DMS79 treated with DMSO at 0.1 percent for 48 hours (cell line): ENCODE measurements at places on chromosomes 7 and 10.

- DNase-seq: no peak
Observed at GRCh38 chr10:84493361-84493760, 165.0 kb downstream of the CCSER2 start.

DNA sequence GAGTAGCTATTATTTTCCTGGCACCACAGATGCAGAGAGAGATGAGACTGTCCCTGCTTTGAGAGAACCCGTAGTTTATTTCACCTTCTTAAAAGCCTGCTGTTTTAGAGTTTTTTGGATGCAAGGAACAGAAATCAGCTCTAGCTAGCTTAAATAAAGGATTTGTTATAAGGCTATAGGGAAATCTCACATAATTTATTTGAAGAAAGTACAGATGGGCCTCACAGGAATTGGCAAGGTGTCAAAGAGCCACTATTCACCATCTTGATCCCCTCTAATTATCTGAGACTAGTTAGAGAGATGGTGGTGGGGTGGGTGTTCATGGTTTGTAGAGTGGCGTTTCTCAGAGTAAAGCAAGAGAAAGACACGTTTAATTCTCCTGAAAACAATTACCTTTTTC lies 7.3 kb downstream of the KMT2E start:
- DNase-seq: no peak

DNA sequence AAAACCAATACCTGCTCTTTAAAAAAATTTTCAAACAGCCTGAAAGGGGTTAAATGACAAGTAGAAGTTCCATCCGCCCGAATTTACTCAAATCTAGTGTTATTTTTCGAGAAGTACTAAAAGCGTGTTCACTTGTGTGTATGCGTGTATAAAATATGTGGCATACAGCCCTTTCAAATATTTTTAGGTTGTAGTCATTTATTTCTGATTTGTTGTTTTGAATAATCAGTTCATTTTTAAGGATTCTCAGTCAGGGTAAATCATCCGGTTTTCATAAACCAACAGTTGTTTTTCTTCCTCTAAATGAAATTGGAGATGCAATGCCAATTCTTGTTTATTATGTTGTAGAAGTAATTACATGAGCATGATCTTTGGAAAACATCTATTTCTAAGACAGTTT lies 6.9 kb upstream of the SUN1 start:
- DNase-seq: no peak

GRCh38 chr10:31999070-31999660 lies 57.1 kb downstream of the KIF5B start:
- no peak for DNase-seq

GRCh38 chr10:90779548-90779947 lies 78.3 kb downstream of the HTR7 start:
- DNase-seq: no peak

- no peak for DNase-seq
Observed at GRCh38 chr7:145511004-145511403, 605.6 kb upstream of the CNTNAP2 start.

- no peak for DNase-seq
Observed at GRCh38 chr7:130148561-130148960, 56.6 kb downstream of the TMEM209 start.

DNA sequence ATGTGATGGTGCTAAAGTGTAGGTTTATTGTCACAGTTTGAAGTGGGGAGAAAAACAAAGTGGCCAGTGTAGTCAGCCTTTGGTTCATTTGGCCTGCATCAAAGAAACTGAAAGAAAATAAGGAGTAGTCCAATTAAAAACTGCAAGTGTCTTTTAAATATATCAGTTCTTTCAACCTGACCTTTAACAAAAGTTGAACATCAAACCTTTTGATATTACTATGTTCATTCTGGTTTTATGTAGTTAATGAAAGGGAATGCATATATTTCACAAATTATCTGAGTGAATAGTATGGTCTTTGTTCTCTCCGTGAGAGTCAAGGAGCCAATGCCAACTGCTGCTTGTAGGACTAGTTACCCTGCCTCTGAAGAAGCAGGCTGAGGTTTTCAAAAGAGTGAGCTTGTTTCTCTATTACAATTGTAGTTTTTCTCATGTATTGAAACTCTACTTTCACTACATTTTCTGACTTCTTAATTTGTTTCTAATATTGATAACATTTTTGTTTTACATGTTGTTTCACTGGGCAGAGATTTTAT lies 1160.8 kb upstream of the LRRTM3 start:
- no peak for DNase-seq

DNA sequence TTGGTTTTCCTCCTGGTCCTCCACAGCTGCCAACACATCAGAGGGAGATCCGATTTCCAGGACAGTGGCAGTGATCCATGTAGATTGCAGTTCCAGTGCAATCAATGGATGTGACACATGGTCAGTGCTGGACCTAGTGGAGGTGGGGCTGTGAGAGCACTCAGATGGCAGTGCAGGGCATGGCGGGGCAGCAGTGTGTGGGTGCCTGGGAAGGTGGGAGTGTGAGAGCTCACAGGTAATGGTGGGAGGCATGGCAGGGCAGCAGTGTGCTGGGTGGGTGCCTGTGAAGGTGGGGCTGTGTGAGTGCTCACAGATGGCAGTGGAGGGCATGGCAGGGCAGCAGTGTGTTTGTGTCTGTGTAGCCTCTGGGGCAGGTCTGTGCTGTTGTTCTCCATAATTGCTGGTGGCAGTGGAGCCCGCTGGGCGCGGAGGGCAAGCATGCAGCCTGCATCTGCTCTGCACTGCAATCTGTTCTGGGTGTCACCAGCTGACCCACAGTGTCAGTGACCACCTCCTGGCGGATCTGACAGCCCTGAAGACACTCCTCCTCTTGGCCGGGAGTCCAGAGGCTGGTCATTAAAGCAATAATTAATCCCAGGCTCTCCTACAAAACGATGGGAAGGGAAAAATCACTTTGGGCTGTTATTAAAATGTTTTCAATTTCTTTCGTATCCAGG lies 8.6 kb upstream of the ADARB2 start:
- DNase-seq: no peak

- DNase-seq: no peak
Observed at GRCh38 chr7:130367836-130368746, 12.2 kb upstream of the CPA1 start.

DNA sequence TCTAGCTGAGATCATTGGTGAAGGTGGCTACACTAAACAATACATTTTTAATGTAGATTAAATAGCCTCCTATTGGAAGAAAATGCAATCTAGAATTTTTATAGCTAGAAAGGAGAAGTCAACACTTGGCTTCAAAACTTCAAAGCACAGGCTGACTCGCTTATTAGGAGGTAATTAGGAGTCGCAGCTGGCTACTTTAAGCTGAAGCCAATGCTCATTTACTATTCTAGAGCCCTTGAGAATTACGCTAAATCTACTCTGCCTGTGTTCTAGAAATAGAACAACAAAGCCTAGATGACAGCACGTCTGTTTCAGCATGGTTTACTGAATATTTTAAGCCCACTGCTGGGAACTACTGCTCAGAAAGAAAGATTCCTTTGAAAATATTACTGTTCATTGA lies 101.6 kb upstream of the EEPD1 start:
- peak; percentile 72 for DNase-seq

- DNase-seq: no peak
Observed at GRCh38 chr7:46933596-46933995, 648.3 kb downstream of the TNS3 start.

DNA sequence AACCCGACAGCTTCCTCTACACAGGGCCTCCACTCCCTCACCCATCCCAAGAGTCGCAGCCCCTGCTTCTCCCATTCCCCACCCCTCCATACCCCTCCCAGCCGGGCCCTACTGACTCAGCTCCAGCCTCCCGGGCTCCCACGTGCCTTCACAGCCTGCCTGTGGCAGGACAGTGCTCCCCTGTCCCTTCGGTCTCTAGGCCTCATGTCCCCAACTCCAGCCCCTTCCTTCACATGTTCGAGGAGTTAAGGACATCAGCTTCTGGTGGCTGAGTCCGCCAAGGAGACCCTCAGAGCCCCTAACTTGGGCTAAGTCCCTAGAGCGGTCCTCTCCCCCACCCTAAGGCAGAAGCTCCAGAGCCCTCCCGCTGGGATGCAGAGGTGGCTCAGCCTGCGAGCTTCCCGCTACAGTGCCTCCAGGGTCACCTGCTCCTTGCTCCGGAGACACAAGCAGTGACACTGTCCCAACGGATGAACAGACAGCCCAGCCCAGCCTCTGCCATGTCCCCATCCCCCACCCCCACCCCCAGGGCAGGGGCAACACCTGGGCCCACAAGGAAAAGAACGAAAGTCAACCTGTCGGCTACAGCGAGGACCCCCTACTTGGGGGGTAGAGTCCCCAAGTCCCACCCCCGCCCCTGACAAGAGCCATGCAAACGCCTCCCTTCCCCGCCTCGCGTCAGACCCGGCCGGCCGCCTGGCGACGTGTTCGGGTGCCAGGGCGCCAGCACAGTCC lies 716 bp downstream of the SMARCD3 start:
- no peak for DNase-seq

DNA sequence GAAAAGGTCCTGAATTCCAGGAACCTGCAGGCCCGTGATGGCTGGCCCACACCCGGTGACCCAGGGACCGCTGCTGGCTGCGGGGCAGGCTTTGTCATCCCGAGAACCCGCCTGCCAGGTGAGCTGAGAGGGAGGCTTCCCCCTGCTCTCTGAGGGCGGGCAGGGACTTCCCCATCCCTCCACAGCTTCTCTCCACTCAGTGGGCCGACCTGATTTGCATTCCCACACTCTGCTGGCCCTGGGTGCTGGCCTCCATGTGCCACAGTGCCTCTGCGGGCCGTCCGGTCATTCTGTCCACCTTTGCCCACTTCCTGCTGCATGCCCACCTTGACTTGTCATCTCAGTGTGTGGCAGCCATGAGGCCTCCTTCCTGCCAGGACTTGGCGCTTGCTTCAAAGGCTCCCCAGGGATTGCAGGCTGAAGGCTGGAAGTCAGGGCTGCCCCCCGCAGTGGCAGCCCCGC lies 35.3 kb downstream of the PALD1 start:
- no peak for DNase-seq

DNA sequence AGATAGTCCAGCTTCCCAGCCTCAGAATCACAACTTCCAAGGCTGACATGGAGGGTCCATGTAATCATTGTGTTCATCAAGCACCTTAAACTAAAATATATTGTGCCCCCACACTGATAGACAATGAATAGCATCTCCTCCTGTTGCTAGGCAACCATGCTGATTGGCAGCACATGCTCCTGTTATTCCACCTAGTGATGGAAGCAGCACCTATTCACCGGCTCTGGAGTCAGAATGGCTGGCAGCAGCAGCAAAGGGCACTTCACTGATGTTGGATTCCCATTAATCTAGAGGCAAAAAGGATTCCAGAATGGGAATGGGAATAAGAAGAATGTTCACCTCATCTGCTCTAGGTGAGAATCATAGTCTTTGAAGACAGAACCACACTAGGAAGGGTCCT lies 55.0 kb downstream of the RELN start:
- DNase-seq: no peak

GRCh38 chr10:29955329-29955935 lies 104.0 kb downstream of the JCAD start:
- no peak for DNase-seq

- DNase-seq: no peak
Observed at GRCh38 chr7:130112093-130112492, 41.8 kb downstream of the KLHDC10 start.

GRCh38 chr10:1041514-1041913 lies 7.4 kb downstream of the IDI1 start:
- DNase-seq: no peak
